ENCODE measurements at places on chromosomes 7 and 10. TPM values are rescaled to one million over a fixed set of nuclear protein-coding genes. Genes with fewer than 3 reads are reported as not detected.

DNA sequence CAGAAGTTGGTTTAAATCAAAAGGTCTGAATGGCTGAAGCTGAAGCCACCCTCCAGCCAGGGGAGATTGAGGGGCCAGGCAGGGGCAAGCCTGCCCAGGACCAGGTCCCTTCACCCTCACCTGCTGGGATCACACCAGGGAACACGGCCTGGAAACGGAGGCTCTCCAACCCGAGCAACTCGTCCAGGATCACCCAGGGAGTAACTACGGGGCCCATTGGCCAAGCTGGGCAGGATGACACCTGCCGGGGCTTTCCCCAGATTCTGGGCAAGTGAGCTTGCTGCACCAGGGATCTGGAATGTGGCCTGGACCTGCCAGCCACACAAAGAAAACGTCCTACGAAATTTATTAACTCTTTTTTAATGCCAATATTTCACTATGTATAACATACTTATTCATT lies 30.4 kb upstream of the PPP2R2D start:
- no peak for DNase-seq

- no peak for DNase-seq
Measured at GRCh38 chr10:14860791-14861190, 17.9 kb upstream of the SUV39H2 start.

The IL2RA gene
- 3.8 TPM for total RNA-seq

The COL28A1 gene
- total RNA-seq = 5.6 TPM
